ENCODE measurements at places on chromosomes 11 and 22. TPM values are rescaled to one million over a fixed set of nuclear protein-coding genes. Genes with fewer than 3 reads are reported as not detected.

The GDPD4 gene
- not detected for polyA plus RNA-seq

The SYNGR1 gene
- 18.1 TPM for polyA plus RNA-seq

DNA sequence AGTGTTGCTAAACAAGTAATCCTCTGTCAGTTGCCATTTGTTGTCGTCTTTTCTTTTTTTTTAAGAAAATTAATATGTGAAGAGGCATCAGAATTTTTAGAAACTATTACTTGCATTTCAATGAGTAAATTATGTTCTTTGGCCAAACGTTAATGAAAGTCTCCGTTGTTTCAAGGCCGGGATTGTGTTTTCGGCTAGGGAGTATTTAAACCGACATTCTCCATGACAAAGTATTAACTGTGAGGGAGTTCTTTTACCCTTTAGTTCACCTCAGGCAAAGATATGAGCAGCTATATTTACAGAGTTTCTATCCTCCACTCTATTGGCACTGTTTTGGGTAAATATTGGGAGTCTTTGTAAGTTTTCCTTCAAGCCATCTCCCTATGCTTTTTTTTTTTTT, 668.9 kb downstream of the METTL15 start:
- no peak for DNase-seq
- no peaks in the 10 kb centered on the region for H3K27me3 ChIP-seq
- H3K4me3 ChIP-seq, result no peak overlapping the region
- H3K27ac ChIP-seq, result no peak overlapping the region
- no peaks in the 10 kb centered on the region for H3K36me3 ChIP-seq

DNA sequence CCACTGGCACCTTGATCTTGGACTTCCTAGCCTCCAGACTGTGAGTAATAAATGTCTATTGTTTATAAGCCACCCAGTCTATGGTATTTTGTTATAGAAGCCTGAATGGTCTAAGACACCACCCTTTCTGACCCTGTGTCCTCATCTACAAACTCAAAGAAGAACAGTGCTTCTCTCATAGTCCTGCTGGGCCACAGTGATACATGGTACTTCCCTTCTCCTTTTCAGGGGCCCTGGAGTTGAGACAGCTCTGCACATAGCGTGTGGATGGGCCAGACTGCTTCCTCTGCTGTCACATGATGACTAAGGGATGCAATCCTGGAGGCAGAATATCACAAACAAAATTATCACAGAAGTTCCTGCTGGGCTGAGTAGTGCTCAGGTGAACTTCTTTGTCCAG, 5.0 kb downstream of the KCNJ11 start:
- no peaks in the 10 kb centered on the region for H3K27me3 ChIP-seq
- no peak overlapping the region for H3K4me3 ChIP-seq
- H3K27ac ChIP-seq, result no peak overlapping the region
- H3K4me1 ChIP-seq, result 0 out of 2 replicates have a peak, but pooled peaks cover 4% of the 10 kb centered on the region

GRCh38 chr22:43343262-43343669, at the start of gene SCUBE1:
SCUBE1 (minus strand) TSS chr22:43343372; CDS start chr22:43343261, 111 bp downstream.
- peaks cover 6% of the 10 kb centered on the region for H3K4me1 ChIP-seq
- H3K27me3 ChIP-seq, result no peaks in the 10 kb centered on the region
- H3K36me3 ChIP-seq, result no peaks in the 10 kb centered on the region
- H3K27ac ChIP-seq, result no peak within 1 kb of the TSS

DNA sequence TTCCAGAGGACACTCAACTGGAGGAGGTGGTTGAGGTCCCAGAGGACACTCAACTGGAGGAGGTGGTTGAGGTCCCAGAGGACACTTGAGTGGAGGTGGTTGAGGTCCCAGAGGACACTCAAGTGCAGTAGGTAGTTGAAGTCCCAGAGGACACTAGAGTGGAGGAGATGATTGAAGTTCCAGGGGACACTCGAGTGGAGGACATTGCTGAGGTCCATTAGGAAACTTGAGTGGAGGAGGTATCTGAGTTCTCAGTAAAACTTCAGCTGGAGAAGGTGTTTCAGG, 39.7 kb downstream of the ZNF195 start:
- no peak for DNase-seq
- H3K27ac ChIP-seq, result no peak overlapping the region
- H3K4me1 ChIP-seq, result no peaks in the 10 kb centered on the region
- H3K36me3 ChIP-seq, result no peaks in the 10 kb centered on the region
- no peak overlapping the region for H3K4me3 ChIP-seq
